ENCODE measurements at places on chromosomes 7 and 10. TPM values are rescaled to one million over a fixed set of nuclear protein-coding genes. Genes with fewer than 3 reads are reported as not detected.

DNA sequence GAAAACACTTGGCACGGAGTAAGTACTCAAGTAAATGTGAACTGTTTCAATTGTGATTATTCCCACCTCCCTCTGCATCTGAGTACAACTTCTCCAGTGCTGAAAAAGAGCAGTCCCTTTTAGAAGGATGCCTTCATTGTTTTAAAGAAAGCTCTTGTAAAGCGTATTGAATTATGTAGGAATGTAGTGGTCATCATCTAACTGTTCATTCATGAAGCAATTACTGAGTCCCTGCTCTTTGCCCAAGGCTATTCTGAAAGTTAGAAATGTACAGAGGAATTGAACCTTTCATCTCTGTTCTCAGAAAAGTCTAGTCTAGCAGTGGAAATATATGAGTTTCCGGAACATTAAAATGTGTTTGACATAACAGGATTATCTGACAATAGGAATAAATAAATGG, 127.8 kb downstream of the CACNB2 start:
- no peak for DNase-seq

OR9A2 gene
- not detected for total RNA-seq

GRCh38 chr7:36527549-36527913, 137.9 kb downstream of the ANLN start:
- DNase-seq = no peak

GRCh38 chr7:27680610-27681009, 17.9 kb upstream of the HIBADH start:
- no peak for DNase-seq

NEUROG3 gene
- total RNA-seq = not detected

DNA sequence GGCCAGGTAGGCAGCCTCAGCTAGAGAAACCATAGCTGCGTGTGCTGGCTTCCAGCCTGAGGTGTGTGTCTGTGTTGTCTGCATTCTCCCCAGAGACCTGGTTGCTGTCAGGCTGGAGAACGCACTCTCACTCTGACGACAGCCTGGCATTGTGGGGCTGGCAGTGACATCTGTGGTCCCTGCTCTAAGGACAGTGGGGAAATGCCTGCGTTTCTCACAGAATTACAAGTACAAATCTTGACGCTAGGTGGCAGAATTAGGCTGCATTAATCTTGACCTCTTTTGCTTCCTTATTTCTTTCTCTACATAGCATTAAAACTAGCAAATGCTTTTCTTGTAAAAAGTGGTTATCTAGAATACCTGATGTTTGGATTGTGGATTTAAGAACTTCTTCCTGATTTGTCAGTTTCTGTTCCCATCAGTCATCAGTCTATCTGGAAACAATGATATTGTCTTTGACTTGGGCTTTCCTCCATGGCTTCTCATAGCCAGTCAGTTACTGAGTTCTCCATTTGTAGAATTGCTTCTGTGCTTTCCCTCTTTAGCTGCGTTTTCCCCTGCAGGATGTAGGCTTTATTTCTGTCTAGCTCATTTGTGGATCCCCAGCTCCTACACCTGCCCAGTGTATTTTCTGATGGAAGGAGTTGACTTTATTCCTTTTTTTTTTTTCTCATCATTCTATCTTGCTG, 86.0 kb downstream of the FANK1 start:
- peak; percentile 78 for DNase-seq

SPDYE1 gene
- not detected for total RNA-seq

GRCh38 chr10:132142396-132143161, 44.2 kb upstream of the DPYSL4 start:
- DNase-seq = no peak

- no peak for DNase-seq
Observed at GRCh38 chr10:31730776-31731175, 197.9 kb downstream of the ARHGAP12 start.

DNA sequence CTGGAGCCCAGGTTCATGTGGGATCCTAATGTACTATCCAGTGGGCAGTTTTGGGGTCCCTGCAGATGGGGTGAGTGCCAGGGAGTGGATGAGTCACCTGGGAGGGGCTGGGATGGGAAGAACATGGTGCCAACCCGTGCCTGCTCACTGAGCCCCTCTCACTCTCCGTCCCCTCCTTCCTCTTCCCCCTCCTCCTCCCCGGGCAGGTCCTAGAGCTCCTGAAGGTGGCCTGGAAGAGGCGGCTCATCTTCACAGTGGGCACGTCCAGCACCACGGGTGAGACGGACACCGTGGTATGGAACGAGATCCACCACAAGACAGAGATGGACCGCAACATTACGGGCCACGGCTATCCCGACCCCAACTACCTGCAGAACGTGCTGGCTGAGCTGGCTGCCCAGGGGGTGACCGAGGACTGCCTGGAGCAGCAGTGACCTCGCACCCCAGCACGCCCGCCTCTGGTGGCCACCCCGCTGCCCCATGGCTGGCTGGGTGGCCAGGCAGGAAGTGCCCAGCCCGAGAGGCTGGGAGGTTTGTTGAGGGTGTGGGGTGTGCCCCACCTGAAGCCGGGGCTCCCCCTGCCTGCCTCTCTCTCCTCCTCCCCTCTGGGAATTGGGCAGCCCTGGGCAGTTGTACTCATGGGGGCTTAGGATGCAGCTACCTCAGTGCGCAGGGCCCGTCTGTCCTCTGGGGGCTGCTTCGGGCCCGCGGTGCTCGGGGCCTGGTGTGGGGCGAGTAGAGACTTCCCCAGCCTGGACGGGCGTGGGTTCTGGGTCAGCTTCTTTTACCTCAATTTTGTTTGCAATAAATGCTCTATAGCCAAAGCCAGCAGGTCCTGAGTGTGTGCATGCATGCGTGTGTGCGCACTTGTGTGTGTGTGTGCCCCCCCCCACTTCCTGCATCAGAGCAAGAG, 4.9 kb upstream of the UPK3B start:
- DNase-seq = no peak

DNA sequence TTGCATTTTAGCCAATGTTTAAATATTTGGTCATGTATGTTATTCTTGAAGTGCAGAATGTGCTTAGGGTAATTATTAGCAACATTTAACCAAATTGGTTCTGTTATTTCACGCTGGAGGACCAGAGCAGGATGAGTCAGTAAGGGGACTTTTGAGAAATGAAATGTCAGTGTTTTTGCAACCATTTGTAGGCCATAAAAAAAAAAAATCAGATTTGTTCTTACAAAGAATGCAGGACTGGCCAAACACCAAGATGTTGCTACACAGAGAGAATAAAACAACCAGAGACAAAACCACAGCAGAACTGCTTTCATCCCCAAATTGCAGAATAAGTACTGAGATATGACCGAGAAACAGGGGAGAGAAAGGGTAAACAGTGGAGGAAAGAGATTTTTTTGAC, 62.1 kb downstream of the TPST1 start:
- DNase-seq = no peak

DNA sequence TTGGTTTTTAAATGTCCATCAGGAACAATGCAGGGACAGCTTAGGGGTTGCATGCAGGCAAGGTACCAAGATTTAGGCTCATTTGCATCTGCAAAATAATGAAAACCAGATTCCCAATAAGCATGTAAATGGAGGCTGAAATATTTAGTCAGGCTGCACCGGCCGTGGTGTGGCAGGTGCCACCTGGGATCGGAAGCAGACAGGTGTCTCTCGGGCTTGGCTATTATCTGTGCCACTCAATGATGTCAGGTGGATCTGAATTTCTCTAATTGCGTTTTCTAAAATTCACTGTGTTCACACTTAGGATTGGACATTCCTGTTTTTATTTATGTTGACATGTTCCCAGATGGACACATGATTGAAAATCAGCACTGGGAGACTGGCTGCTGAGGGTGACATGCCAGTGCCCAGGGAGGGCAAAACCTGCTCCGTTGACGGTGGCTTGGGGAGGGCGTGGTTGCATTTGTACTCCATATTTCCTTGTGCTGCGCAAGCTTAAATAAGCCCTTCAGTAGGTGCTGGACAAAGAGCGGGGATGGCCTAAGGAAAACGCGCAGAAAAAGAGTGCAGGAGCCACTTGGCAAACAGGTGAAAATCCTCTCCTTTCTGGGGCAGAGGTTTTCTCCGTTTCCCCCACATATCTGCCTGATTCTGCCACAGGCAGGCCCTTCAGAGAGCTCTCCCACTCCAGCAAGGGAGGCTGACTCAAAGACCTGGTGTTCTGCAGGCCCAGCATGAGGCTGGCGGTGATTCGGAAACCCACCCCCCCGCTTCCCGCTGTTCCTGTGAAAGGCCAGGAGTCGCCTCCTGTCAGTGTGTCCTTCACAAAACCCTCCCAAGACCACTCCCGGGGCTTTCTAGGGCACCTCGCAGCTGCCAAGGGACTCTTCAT, 142.5 kb downstream of the WDR37 start:
- DNase-seq = no peak

DNA sequence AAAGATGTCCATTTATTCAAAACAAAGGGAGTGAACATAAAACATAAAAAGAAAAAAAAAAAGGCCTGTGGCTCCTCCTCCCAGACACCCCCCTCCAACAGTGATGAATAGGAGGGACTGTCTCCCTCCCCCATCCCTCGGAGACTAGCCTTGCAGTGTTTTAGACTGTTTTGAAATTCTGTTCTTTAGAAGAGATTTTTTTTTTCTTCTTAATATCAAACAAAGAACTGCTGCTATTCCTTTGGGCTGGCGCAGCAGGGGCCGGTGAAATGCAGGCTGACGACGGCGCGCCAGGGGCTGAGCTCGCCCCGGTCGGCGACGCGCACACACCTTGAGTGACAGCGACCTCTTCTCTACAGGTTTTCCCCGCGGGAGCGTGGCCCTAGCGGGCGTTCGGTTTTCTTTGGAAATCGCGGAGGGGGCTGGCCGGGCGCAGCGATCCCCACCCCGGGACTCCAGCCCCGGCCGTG, at the start of gene LANCL2:
LANCL2 (plus strand) TSS at position 133 of the 470 bp plus-strand sequence. CDS start 689 bp downstream, outside the sequence.
- DNase-seq = peak; percentile 62
